ENCODE measurements at places on chromosomes 7 and 10.

DNA sequence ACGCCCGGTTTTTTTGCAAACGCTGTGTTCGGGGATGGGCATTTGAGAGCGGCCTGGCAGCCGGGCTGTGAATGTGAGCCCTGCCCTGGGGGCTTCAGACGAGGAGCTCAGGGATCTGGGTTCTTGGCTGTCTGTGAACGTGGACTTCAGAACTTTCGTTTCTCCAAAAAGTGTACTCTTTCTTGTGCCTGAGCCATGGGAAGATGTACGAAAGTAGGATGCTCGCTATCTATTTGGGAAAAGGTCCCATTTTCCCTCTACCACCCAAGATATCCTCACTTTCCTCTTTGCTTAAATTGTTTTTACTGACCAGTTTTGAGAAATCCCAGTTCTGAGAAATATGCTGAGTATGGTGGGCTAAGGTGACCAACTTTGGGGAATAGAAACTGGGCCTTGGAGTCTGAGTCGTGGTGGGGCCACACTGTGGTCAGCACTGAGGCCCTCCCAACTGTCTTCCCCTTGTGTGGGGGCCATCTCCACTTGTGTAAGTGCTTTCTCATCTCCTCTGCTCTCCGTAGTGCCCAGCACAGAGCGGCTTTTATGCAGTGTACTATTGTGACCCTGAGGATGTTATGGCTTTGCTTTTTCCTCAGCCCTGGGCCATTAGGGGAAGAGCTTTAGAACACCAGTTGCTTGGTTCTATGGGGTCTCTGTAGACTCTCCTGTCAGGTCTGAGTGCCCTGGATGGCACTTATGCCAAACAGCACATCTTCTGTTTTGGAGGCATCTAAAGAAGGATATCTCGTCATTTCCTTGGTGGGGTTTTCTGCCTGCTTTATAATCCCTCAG is 918 bp downstream of the DBNL start:
- DNase-seq = no peak

- DNase-seq = peak; percentile 18
These were observed 172.1 kb downstream of the ACTR3B start for GRCh38 chr7:152931633-152932032.

DNA sequence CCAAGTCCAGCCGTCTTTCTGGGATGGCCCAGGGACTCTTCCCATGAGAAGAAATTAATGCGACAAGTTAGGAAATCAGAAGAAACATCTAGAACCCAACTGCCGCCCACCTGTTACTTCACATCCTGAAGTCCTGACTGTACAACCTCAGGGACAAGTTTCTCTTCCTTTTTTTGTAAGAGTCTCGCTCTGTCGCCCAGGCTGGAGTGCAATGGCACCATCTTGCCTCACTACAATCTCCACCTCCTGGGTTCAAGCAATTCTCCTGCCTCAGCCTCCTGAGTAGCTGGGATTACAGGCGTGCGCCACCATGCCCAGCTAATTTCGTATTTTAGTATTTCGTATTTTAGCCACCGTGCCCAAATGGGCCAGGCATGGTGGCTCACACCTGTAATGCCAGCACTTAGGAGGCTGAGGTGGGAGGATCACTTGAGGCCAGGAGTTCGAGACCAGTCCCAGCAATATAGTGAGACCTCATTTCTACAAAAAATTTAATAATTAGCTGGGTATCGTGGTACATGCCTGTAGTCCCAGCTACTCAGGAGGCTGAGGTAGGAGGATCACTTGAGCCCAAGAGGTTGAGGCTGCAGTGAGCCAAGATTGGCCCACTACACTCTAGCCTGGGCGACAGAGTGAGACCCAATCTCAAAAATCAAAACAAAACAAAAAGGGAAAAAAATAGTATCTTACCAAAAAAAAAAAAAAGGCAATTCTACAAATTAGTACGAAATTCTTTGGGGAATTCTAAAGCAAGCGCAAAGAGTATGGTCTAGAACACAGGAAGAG is 20.8 kb downstream of the LAT2 start:
- no peak for DNase-seq

DNA sequence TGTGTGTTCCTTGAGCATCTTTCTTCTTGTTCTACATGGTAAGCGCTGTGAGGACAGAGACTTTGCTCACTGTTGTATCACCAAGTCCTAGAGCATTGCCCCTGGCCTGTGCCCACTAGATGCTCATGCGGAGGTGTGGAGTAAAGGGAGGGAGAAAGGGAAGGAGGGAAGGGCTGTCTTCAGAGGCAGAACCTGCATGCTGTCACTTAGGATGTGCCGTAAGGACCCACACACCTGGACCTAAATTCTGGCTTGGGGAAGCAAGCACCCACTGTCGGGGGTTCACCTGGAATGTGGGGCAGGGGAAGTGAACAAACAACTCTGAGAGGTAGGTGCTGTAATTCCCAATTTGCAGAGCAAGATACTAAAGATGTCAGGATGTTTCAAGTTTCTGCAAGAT is 129.5 kb downstream of the PTPN20 start:
- no peak for DNase-seq

DNA sequence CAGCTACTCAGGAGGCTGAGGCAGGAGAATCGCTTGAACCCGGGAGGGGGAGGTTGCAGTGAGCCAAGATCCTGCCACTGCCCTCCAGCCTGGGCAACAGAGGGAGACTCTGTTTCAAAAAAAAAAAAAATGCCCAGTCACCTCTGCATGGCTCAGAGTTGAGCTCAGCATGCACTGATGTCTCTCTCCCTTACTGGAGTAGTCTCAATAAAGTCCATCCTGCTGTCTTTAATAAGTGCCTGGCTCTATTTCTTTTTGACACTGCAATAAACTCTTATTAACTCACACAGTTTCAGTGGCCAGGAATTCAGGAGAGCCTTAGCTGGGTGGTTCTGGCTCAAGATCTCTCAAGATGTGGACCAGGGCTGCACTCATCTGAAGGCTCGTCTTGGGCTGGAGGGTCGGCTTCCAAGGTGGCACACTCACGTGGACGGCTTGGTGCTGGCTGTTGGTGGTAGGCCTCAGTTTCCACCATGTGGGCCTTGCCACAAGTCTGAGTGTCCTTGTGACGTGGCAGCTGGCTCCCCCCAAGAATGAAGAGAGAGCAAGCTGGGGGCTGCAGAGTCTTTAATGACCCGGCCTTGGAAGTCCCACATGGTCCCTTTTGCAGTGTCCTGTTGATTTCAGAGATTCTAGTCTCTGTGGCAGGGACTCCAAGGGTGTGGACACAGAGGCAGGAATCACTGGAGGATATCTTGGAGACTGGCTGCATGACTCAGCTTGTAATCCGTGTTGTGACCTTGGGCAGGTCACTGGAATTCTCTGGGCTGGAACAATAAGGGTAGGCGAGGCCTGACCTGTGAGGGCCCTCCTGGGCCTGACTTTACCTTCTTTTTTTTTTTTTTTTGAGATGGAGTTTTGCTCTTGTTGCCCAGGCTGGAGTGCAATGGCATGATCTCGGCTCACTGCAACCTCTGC is 85.9 kb upstream of the KMT2C start:
- no peak for DNase-seq

DNA sequence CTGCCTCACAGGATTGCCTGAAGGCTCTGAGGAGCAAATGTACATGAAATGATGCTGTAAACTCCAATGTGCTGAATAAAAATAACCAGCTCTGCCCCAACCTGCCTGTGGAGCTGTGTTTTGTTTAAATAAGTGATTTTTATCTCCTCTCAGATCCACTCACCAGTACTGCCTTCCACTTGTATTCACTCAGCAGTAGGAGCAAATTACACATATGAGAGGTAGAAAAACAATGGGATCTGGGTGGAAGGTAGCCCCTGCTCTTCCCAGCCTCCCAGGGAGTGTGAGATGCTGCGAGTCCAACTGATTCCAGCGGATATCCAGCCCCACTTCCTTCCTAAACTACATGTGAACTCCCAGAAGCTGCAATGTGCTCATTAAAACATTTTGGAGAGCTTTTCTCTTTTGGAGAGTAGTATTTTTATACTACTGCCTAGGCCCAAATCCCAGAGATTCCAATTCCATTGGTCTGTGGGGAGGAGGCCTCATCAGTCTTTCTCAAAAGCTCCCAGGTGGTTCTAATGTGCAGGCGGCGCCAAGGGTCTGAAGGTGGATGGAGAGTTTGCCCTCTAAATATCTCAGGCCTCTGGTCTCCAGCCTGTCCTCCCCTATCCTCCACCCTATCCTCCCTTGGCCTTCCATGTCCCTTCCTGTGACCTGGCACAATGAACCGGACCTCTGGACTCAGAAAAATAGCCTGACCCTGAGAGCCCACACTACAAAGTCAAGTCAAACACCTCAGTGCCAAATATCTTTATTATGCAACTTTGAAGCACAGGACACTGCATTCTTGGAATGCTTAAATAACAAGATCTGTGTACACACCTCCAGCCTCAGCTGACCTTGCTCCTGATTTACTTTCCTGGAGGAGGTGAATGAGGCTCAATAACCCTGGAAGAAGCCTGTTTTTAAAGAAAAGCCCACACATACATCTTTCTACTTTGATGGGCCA is 46.2 kb downstream of the CPVL start:
- no peak for DNase-seq

- no peak for DNase-seq
These were observed 38.9 kb upstream of the RSU1 start for GRCh38 chr10:16856092-16856491.

All from NCI-H2029 treated with DMSO at 0.1 percent for 48 hours (cell line).